CD4-positive, alpha-beta T cell (primary cell): ENCODE measurements at places on chromosomes 6 and 20.
A peak's percentile ranks its signal among the peaks of the same experiment; 100 is the strongest.

DNA sequence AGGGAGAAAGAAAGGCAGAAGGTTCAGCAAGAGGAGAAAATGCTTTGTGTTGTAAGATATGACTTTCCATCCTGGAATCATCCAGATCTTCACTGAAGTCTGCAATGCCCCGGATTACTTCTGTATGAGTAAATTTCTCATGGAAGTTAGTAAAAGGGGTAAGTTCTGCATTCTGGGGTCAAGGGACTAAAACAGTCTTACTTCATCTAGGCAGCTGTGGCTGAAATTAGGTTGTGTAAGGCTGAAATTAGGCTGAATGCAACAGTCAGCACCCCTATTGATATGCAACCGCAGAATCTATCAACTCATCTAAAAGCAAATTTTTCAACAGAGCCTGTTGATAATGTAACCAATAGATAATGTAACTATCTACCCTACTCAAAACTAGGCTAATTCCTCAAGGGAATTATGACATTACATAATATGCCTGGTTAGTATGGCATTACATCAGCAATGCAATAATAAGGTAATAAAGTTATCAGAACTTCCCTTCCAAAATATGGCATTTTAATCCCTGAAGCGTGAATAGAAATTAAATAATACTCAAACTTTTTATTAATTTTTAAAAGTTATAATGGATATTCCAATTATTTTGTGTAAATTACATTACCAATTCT is 671.7 kb upstream of the CITED2 start:
- no peak overlapping the region for H3K27ac ChIP-seq
- DNase-seq, result no peak
- H3K27me3 ChIP-seq, result no peaks in the 10 kb centered on the region
- H3K4me3 ChIP-seq, result no peak overlapping the region

- no peaks in the 10 kb centered on the region for H3K36me3 ChIP-seq
- H3K4me3 ChIP-seq, result no peak overlapping the region
- H3K27me3 ChIP-seq, result no peaks in the 10 kb centered on the region
- peak overlapping the region; percentile 49 for H3K27ac ChIP-seq
- peaks cover 42% of the 10 kb centered on the region for H3K4me1 ChIP-seq
- DNase-seq, result no peak
Observed at GRCh38 chr20:23920408-23921325, 41.1 kb upstream of the CST5 start.

DNA sequence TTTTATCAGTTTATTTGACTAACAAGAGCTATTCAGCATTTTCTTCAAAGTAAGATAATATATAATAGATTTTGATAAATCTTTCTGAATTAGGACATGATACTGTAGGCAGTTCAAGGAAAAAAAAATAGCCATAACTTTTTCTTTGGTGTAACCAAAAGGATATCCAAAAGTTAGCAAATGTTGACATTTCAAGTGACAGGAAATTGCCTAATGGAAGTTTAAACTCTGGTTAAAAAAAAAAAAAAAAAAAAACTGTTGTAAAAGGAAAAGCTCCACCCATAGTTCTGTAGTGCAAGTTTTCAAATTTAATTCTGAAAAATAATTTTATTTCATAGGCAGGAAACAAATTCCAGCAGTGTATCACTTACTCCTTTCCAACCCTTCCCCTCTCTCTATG is 18.8 kb downstream of the HEBP2 start:
- H3K36me3 ChIP-seq, result peaks cover 10% of the 10 kb centered on the region
- H3K27ac ChIP-seq, result no peak overlapping the region
- DNase-seq, result no peak
- no peak overlapping the region for H3K4me3 ChIP-seq
- H3K4me1 ChIP-seq, result no peaks in the 10 kb centered on the region

- no peaks in the 10 kb centered on the region for H3K36me3 ChIP-seq
- no peak for DNase-seq
- peaks cover 2% of the 10 kb centered on the region for H3K27me3 ChIP-seq
- H3K27ac ChIP-seq, result no peak overlapping the region
- H3K4me3 ChIP-seq, result no peak overlapping the region
- no peaks in the 10 kb centered on the region for H3K4me1 ChIP-seq
Observed at GRCh38 chr6:99333068-99333467, 16.4 kb downstream of the FAXC start.

- no peak for DNase-seq
- no peak overlapping the region for H3K4me3 ChIP-seq
- no peak overlapping the region for H3K27ac ChIP-seq
- H3K36me3 ChIP-seq, result no peaks in the 10 kb centered on the region
- H3K27me3 ChIP-seq, result no peaks in the 10 kb centered on the region
Observed at GRCh38 chr6:147930745-147931144, 411.9 kb upstream of the SASH1 start.

- H3K27me3 ChIP-seq, result no peaks in the 10 kb centered on the region
- no peak overlapping the region for H3K27ac ChIP-seq
- DNase-seq, result no peak
- H3K4me3 ChIP-seq, result no peak overlapping the region
- H3K4me1 ChIP-seq, result no peaks in the 10 kb centered on the region
Observed at GRCh38 chr6:82570083-82570482, 206.5 kb downstream of the TPBG start.

DNA sequence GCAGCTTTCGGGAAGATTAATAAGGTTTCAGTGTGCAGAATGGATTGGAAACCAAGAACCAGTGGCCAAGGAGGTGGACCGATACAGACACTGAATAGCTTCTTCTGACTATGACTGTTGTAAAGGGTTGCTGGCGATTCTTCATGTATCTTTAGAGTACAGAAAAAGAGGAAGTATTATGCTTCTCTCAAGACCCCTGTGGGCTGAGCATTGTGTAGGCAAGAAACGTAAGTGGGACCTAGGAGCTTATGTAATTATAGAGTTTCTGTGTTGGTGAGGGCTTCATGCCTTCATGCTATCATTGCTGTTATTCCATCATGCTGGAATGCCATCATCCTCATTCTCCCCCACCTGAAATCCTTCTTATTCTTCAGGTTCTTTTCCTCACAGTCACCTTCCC is 105.4 kb upstream of the AKIRIN2 start:
- H3K4me3 ChIP-seq, result no peak overlapping the region
- no peaks in the 10 kb centered on the region for H3K27me3 ChIP-seq
- no peak overlapping the region for H3K27ac ChIP-seq
- no peaks in the 10 kb centered on the region for H3K36me3 ChIP-seq
- no peak for DNase-seq

DNA sequence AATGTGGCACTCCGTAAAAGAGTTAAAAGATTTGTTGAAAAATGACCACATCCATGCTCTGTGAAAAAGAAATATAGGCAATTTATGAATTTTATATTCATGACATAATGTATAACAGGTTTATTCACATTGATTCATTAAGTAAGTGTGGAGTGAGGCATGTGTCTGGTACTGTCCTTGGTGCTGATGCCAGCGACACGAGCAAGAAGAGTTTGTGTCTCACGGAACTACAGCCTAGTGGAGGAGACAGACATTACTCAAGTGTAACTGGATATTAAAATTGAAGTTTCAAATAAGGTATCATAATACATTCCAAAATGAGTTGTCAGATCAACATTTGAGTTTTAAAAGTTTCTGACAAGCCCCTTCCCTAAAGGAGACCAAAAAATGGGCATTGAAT is 158.2 kb upstream of the PRND start:
- H3K4me1 ChIP-seq, result no peaks in the 10 kb centered on the region
- no peak overlapping the region for H3K4me3 ChIP-seq
- H3K27me3 ChIP-seq, result peaks cover 19% of the 10 kb centered on the region

- no peak for DNase-seq
- H3K4me1 ChIP-seq, result peaks cover 55% of the 10 kb centered on the region
- H3K4me3 ChIP-seq, result peak overlapping the region; percentile 100
- H3K36me3 ChIP-seq, result peaks cover 4% of the 10 kb centered on the region
- no peaks in the 10 kb centered on the region for H3K27me3 ChIP-seq
- peak overlapping the region; percentile 99 for H3K27ac ChIP-seq
Observed at GRCh38 chr20:37526839-37527637, 638 bp downstream of the BLCAP start.

DNA sequence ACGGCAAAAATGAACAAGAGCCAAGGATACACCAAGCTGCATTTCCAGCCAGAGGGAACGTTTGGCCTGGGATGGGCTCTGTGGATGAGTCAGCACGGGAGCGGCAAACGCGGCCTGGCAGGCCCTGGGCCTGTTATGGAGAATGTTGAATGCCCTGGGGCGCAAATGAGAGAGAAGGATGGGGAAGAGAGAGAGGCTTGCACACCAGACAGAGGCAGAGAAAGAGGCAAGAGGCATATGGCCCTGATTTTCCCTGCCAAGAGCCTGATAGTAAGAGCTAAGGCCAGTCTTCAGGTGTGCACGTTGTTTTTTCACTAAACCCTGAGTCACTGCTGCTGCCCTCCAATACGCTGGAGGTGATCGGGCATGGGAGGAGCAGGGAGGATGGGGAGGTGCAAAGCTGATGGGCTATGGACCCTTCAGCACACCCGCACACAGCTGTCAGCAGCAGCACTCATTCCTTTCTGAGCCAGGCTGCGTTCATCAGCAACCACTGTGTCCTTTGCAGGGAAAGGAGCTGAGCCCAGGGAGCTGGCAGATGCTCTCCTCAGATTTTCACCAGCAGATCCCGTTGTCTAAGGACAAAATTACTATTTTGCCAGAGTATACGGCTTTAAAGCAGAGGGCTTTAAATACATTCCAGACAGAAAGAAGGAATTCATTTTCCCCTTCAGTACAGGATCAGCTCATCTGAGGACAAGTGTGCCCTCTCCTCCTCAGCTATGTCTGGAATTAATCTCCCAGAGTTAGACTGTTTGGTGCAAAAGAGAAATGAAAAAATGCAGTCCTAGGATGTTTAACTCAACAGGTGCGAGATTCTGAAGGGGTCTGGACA is 61.7 kb upstream of the SLC22A23 start:
- peaks cover 5% of the 10 kb centered on the region for H3K27me3 ChIP-seq
- DNase-seq, result no peak

- DNase-seq, result no peak
- H3K27ac ChIP-seq, result no peak overlapping the region
- H3K4me1 ChIP-seq, result peaks cover 19% of the 10 kb centered on the region
Observed at GRCh38 chr20:41616228-41616627, 1.9 kb downstream of the CHD6 start.

DNA sequence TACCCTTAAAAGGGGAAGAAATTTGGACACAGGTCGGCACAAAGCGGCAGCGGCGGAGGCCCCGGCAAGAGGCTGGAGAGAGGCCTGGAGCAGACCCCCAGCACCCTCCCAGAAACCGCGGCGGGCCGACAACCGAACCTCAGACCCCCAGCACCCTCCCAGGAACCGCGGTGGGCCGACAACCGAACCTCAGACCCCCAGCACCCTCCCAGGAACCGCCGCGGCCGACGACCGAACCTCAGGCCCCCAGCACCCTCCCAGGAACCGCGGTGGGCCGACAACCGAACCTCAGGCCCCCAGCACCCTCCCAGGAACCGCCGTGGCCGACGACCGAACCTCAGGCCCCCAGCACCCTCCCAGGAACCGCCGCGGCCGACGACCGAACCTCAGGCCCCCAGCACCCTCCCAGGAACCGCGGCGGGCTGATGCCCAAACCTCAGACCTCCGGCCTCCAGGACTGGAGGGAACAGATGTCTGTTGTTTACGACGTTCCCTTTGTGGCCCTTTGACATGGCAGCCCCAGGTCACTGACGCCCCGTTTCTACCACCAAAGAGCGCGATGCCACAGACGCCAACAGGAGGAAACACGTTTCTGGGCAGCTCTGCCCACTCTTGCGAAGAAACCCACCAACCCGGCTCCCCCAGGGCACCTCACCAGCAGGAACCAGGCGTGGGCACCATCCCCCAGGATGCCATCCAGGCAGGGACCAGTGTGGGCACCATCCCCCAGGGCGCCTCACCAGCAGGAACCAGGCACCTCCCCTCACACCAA is 28.4 kb downstream of the ZBTB46 start:
- peaks cover 7% of the 10 kb centered on the region for H3K27me3 ChIP-seq
- no peak for DNase-seq
- H3K27ac ChIP-seq, result no peak overlapping the region
- H3K4me1 ChIP-seq, result peaks cover 9% of the 10 kb centered on the region
- no peaks in the 10 kb centered on the region for H3K36me3 ChIP-seq

DNA sequence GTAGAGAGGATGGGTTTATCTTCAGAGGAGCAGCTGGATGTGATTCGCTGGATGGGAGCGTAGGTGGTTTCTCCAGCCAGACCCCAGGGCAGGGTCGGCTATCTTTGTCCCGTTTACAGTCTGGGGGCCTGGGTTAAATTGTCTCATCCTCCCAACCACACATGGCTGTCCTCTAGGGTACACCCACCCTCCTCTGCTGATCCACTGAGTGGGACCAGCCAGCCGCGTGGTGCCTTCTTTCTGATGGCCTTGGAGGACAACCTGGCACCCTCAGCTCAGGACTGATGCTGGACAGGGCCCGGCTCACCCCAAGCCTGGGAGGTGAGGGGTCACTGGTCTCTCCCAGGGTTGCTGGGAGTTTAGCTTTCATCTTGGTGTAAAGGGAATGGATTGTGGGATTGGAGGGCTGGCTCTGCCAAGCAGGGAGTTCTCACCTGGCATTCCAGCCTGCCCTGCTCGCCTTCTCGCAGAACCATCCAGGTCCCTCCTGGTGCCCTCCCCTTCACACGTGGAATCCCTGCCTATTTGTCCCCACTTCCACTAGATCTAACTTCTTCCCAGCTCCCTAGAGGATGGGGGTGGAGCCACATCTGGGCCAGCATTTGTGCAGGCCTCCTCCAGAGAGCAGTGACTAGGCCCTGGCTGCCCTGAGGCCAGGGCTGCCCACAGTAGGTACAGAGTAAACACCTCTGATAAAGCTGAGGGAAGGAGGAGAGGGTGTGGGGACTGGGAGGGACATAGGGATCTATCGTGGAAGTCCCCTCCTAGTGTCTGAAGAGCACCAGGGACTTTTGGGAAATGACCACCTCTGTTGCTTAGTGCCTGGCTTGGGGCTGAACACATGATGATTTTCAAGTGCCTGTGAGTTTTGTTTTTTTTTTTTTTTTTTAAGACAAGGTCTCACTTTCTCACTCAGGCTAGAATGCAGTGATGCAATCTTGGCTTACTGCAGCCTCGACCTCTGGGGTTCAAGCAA is 1.6 kb downstream of the ITPR3 start:
- no peaks in the 10 kb centered on the region for H3K27me3 ChIP-seq
- H3K36me3 ChIP-seq, result peaks cover 22% of the 10 kb centered on the region

DNA sequence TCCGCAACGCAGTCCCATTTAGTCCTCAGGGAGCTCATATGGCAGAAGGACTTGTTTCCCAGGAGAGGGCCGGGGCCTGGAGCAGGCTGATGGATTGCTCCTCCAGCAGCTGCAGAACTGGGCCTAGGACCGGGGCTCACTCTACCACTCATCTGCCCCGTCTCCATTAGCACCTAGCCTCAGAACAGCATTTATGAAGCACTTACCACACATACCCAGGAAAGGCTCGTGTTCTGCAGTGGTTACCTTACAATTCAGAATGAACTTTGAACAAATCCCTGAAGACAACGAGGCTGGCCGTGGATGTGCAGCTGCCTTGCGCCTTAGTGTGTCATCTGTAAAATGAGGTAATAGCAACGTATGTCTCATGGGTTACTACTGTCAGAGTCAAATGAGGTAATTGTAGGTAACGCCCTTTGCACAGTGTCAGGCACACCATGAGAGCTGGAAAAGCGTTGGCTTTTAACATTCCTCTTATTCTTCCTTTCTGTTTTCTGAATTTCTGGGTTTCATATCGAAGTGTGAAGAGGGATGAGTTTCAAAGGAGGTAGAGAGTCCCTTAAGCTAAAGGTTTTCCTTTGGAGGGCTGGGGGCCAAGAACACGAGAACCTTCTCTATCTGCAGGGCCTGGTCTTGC is 46.3 kb upstream of the CD93 start:
- H3K36me3 ChIP-seq, result no peaks in the 10 kb centered on the region
- no peak overlapping the region for H3K4me3 ChIP-seq
- no peak for DNase-seq
- H3K27ac ChIP-seq, result no peak overlapping the region
- peaks cover 16% of the 10 kb centered on the region for H3K4me1 ChIP-seq
